ENCODE measurements at places on chromosomes 5 and 9.

DNA sequence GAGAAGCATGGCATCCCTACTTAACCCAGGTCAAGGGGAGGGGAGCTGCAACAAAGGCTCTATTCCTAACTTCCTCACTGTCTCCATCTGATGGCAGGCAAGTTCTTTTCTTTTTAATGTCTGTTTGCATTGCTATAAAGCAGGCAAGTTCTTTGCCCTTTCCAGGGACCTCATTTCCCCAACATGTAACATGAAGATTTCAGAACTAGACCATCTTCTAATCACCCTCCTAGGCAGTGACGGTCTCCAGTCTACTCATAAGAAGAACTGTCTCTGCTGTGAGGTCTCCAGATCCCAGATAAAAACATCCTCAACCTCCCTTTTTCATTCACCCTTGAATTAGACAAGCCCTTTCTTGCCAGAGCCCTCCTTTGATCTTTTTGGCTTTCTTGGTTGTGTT is 42.1 kb downstream of the PPP1R2B start:
- no peak for ATAC-seq

GRCh38 chr5:75303419-75303818 is 33.6 kb upstream of the HMGCR start:
- no peak for ATAC-seq

GRCh38 chr5:165775111-165775510 is 2269.7 kb downstream of the MAT2B start:
- no peak for ATAC-seq

DNA sequence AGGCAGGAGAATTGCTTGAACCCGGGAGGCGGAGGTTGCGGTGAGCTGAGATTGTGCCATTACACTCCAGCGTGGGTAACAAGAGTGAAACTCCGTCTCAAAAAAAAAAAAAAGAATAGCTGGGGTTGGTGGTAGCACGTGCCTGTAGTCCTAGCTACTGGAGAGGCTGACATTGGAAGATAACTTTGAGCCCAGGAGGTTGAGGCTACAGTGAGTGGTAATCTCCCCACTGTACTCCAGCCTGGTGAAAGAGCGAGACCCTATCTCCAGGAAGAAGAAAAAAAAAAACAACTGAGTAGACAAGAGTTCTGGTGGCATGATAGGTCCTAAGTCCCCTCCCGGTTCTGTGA is 26.3 kb downstream of the GOLGA2 start:
- no peak for ATAC-seq

- ATAC-seq, result no peak
Observed at GRCh38 chr5:6581559-6582426, 51.1 kb downstream of the NSUN2 start.

- no peak for ATAC-seq
Observed at GRCh38 chr9:127182901-127183746, 60.7 kb upstream of the ANGPTL2 start.

DNA sequence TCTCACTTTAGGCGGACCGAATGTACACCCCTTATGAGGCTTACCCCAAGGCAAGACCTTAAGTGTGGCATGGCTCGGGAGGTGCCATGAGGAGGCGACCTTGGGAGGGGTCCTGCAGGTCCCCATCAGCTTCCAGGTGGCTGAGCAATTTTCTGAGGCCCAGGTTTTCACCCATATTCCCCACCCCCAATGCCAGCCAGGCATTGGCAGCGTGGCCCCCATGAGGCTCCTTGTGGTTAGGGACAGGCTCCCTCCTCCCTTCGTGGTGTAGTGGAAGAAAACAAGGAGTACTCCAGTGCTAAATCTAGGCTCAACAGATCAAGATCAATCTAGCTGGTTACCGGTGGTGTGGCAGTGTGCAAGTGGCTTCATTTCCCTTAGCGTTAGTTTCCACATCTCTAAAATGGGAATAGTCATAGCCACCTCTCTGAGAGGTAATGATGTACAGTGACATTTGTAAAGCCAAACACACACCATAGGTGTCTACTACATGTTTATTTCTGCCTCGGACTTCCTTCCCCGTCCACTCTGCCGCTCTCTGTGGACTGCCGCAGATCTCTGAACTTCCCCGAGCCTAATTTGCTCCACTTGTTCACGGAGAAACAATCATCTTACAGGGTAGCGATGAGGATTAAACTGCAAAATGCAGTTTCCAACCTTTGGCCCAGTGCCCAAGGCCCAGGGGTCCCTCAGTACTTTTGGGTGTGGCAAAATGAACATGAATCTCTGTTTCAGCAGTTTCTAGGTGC is 8.4 kb downstream of the LHX2 start:
- no peak for ATAC-seq

GRCh38 chr5:115855959-115856358 is 14.2 kb downstream of the AP3S1 start:
- ATAC-seq, result no peak

DNA sequence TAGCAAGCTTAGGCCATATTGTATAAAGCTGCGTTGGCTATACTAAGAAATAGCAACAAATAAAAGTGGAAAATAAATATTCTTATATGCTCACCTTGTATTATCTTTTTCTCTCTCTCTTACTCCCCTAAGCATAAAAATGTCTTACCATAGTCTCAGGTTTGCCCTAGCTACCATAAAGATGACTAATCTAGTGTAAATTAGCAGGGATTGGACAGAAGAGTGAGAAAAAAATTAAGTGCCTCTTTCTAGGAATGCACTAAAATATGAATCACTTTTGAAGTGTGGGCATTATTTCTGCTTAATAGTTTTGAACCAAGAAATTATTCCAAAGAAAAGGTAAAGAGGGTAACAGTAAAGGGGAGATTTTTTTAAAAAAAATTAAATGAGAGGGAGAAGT is 201.3 kb downstream of the HINT1 start:
- ATAC-seq, result no peak

GRCh38 chr5:136040746-136041415 is 12.1 kb downstream of the TGFBI start:
- ATAC-seq, result no peak

DNA sequence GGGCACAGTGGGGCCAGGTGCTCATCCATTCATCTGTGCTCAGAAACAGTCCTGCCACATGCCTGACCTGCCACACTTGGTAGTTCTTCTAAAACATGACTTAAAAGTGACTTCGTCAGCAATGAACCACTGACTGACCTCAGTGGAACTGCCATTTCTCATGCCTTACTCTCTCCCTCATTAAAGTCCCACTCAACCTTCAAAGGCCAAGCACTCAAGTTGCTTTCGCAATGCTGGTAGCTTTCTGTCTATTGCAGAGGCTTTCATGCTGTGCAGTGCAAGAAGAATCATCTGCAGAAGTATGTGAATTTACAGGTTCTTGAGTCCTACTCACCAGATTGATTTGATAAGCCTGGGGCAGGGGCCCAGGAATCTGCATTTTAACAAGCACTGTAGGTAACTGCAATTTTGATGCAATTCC is 23.9 kb downstream of the B4GALT1 start:
- peak; percentile 66 for ATAC-seq

DNA sequence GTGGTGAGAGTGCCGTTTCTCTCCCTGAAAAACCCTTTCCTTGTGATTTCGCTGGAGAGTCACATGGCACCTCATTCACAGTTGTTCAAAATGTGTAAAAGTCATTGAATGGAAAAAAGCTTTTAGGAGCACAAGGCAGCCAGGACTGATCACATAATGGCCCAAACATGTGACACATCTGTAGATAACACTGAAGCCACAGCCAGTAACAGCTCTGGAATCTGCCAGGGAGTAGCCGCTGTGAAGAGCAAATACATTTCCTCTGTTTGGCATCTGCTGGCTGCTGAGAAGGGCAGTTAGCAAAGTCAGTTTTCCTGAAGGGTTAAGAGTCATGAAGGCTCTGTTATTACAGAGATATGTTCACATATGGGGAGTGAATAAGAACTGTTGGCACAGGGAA is 271.8 kb downstream of the NNT start:
- no peak for ATAC-seq

DNA sequence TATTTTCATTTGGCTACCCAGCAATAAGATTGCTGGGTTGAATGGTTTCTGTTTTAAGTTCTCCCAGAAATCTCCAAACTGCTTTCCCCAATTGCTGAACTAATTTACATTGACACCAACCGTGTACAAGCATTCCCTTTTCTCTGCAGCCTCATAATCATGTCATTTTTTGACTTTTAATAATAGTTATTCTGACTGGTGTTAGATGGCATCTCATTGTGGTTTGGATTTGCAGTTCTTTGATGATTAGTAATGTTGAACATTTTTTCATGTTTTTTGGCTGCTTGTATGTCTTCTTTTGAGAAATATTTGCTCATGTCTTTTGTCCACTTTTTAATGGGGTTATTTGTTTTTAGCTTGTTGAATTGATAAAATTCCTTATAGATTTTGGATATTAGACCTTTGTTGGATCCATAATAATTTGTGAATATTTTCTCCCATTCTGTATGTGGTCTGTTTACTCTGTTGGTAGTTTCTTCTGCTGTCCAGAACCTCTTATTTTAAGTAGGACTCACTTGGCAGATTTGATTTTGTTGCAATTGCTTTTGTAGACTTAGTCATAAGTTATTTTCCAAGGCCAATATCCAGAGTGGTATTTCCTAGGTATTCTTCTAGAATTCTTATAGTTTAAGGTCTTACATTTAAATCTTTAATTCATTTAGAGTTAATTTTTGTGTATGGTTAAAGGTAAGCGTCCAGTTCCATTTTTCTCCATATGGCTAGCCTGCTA is 793.7 kb downstream of the BRINP1 start:
- no peak for ATAC-seq

DNA sequence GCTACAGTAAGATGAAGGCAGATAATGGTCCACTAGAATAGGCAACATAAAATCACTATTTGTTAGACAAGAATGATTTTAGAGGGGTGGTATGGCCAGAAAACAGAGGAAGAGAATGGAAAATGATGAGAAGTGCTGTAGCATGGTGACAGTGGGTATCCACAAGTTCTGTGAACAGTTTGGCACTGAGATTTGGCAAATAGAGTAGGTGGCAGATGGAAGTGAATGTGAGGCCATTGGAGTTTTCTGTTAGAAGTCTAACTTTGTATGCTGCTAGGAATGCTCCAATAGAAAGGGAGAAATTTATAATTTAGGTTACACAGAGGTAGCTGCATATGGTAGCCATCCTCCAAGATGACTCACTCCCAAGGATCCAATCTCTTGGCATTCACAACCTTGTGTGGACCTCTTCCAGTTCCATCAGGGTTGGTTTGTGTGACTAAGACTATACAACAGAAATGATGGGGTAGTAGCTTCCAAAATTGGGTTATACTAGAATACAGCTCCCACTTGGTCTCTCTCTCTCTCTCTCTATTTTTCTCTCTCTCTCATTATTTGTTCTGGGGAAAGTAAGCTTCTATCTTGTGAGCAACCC is 646.9 kb upstream of the ZNF608 start:
- no peak for ATAC-seq

- ATAC-seq, result no peak
Observed at GRCh38 chr9:99633265-99633664, 188.4 kb upstream of the NR4A3 start.

DNA sequence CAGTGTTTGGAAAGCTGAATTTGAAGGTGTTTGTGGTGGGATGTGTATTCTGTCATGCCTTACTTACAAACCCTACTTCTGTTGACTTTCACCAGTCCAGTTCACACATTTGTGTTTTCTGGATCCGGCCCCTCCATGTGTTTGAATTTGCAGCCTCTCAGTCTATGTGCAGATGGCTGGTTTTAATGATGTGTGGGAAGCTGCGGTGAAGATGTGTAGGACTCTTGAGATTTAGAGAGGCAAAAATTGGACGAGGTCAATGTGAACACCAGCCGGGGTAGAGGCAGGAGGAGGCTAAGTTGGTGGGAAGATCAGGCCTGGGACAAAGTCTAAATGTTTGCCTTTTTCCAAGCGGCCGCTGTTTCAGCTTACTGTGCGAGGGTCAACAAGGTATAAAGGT is 115.4 kb upstream of the KLF9 start:
- ATAC-seq, result no peak

- no peak for ATAC-seq
Observed at GRCh38 chr5:145703856-145704255, 131.3 kb downstream of the PRELID2 start.

DNA sequence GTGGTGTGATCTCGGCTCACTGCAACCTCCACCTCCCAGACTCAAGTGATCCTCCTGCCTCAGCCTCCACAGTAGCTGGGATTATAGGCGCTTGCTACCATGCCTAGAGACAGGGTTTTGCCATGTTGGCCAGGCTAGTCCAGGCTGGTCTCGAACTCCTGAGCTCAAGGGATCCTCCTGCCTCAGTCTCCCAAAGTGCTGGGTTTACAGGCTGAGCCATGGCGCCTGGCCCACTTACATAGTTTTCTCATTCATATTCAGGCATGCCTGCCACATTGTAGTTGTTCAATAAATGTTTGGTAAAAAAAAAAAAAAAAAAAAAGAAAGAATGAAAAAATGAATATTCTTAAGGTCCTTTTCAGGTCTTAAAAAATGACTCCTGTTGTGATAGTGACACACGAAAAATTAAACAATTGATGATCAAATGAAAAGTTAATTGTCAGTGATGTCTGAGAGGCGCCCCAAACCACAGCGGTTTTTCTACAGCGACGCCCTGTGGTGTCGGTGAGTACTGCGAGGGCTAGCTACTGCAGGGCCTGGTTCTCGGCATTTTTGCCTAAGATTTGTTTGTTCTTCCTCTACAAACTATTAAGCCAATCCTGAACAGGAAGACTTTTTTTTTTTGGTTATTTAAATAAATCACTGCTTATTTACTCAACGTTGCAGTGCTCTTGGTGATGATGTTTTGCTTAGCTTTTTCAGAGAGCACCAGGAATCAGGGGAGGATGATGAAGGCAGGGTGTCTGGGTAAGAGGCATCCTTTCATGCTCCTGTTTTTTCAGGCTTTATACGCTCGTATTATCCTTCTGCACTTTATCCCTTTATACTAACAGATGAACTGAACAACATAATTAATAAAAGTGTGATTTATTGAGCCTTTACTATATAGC is 67.0 kb upstream of the DPYSL3 start:
- ATAC-seq, result no peak

GRCh38 chr5:52077941-52078815 is 694.9 kb downstream of the ISL1 start:
- ATAC-seq, result no peak

DNA sequence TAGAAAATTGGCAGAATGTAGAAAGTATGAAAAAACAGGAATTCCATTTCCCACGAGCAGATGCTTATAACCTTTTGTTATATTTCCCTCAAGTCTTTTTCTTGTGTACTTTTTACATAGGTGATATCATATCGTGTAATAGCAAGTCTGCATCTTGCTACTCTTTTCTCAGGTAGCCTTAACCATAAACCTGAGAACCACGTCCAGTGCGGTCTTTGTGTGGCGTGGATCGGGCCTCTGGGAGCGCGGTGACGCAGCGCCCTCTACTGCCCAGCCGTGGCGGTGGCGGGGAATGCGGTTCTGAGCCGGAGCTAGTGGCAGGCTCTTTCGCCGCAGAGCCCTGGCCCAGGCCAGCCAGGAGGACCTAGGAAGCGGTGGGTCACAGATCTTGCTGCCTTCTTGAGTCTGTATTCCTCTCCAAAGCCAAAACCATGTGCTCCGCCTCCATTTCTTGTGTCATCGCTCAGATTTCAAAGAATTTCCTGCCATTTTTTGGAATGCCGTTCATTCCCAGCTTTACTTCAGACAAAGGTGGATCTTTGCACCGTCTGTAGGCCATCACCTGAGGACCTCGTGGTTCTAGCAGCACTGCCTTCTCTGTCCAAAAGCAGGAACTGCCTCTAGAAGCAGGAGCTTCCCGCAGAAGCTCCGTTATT is 71.9 kb downstream of the MVB12B start:
- peak; percentile 51 for ATAC-seq

- ATAC-seq, result no peak
Observed at GRCh38 chr5:142339781-142340180, 15.0 kb upstream of the SPRY4 start.

- no peak for ATAC-seq
Observed at GRCh38 chr5:132470010-132470392, 20.6 kb downstream of the IRF1 start.
